ENCODE measurements at places on chromosomes 5 and 9.

DNA sequence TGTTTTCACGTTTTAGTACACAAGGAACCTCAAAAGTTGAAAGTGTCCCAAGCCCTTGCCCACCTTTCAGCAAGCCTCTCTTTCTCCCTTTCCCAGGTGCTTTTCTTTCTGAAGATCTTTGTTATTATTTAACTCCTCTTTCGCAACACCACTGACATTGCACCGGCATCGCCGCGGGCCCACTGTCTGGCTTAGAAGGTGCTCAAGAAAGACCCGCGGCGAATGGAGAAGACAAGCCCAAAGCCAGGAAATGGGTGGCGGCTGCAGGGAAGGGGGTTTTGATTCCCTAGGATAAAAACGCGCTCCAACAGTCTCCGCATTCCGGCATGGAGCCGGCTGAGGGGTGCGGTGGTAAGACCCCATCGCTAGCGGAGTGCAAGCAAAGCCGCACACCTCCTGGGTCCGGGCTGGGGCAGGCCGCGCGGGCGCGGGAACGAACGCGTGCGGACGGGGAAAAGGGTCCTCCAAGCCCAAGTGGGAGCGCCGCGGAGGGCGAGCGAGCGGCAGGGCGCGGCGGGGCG lies 404 bp upstream of the AFAP1L1 start:
- peak; percentile 25 for DNase-seq

GRCh38 chr5:178123094-178123965 lies 7.5 kb upstream of the RMND5B start:
- DNase-seq: no peak

DNA sequence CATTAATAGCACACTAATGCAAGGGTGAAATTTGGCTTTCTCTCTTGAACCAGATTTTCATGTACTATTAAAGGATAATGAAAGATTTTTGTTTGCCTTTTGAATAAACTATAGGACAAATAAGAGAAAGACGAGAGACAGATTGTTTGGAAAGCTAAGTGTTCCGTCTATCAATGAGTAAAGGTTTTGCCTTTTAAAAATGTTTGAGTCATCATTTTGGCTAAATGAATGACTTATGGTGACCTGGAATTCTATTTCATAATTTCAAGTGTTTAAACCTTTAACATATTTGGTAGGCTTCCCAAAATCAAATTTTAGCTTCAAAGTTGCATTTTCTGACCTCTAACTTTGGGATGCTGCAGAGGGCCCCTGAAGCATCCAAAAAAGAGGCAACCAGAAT lies 145.2 kb downstream of the SLC25A46 start:
- DNase-seq: no peak

- no peak for DNase-seq
Observed at GRCh38 chr5:171826132-171826531, 40.5 kb downstream of the SMIM23 start.

DNA sequence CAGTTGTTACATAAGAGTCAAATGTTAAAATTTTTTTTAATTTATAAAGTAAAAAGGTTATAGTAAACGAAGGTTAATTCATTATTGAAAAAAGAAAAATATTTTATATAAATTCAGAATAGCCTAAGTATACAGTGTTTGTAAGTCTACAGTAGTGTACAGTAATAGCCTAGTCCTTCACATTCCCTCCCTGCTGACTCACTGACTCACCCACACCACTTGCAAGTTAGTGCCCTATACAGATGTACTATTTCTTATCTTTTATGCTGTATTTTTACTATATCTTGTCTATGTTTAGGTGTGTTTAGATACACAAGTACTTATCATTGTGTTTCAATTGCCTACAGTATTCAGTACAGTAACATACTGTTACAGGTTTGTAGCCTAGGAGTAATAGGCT lies 57.6 kb downstream of the MAMDC2 start:
- DNase-seq: no peak

GRCh38 chr5:138353560-138354080 lies 1.1 kb downstream of the KDM3B start:
- no peak for DNase-seq

DNA sequence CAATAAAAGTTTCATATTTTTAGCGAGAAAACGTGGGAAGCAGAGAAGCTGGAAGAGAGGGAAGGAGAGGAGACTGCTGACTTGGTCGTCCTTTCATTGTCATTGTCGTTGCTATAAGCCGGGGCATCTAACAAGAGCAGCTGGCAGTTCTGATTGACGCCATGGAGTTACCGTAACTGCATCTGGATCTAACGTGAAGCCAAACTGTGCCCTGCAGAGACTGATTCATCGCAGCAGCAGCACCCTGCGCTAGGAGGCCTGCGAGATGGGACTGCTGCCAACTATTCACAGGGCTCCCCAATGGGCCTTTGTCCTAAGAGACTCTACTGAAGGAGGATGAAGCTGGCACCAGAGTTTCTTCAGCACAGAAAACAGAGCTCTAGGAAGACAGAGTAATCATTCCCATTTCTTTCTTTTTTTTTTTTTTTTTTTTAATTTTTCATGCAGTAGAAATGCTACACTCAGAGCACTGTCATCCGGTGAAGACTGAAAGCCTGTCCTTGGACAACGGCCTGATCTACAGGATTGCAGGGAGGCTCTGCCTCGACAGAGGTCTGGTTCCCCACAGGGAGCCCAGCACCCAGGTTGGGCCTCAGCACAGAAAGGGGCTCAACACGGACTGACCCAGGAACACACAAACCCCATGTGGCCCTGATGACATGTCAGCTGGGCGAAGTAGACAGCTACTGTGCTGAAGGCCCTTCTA lies 47.8 kb downstream of the RETREG1 start:
- DNase-seq: no peak

DNA sequence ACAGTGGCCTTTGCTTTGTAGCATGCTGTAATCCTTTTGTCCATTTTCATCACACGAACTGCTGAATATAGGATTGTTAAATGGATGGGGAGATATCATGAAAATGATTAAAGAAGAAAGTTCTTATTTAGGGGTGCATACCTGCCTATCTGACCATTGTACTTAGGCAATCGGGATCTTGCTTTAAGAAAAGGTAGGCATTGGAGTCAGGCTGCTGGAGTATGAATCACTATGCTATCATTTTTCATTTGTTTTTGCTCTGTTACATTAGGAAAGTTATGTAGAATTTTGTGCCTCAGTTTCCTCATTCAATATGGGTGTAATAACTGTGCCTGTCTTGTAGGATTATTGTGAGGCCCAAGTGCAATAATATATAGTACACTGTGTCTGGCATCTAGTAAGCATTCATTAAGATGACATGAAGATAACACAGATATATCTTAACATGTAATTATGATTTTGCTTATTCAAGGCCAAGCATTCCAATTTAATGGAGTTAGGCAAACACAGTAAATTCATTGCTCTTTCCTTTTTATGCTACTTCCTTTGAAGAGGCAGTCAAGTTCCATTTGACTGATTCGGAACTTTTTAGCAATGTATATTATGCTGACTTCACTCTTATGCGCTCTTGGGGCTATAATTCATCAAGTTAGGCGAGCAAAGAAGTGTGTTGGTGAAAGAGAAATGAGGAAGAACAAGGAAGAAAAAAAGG lies 109.9 kb upstream of the CDKN2B start:
- no peak for DNase-seq

- no peak for DNase-seq
Observed at GRCh38 chr5:14447958-14448911, 133.4 kb upstream of the OTULINL start.

- DNase-seq: no peak
Observed at GRCh38 chr5:40479939-40480338, 199.8 kb upstream of the PTGER4 start.

GRCh38 chr9:115746496-115746895 lies 407.1 kb upstream of the PAPPA start:
- no peak for DNase-seq

- no peak for DNase-seq
Observed at GRCh38 chr5:133457439-133458355, 154.6 kb downstream of the FSTL4 start.

DNA sequence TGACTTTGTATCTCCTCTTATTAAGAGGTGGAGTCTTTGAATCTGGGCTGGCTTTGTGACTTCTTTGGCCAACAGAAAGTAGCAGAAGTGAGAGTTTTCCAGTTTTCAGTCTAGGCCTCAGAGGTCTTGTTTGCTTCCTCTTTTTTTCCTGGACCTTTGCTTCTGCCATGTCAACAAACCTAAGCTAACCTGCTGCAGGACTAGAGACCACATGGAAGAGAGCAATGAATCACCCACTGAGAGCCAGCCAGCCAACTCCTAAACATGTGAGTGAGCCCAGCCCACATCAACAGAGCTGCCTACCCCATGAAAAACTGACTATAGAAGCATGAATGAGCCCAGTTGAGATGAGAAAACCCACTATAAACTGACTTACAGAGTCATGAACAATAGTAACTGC lies 29.9 kb downstream of the MRPL22 start:
- no peak for DNase-seq

DNA sequence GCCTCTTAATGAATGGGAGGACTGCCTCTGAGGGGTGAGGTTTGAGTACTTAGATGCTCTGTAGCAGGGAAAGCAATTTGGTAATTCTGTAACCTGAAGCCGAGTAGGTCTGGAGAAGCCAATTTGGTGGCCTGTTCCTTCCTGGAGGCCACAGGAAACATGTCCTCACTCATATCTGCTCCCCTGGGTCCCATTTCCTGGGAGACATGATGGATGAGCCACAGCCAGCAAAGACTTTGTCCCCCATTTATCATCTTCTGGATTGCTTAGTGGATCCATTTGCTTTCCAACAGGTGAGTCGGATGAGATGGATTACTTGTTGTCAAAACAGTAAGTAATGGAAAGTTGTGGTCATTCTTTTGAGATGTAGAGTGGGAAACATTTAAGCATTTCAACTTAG lies 99.8 kb upstream of the KLF9 start:
- DNase-seq: no peak

DNA sequence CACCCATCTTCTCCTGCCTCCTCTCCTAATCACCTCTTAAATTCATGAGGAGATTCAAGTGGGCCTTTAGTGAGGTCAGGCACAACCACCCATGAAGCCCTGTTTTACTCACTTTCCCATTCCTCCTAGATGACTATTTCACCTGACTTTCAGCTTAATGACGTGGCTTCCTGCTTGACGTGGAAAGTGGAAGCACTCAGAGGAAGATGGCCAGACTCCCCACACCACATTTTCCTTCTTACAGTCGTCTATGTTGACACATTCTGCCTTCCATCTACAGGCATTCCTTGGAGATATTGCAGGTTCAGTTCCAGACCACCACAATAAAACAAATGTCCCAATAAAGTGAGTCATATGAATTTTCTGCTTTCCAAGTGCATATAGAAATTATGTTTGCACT lies 146.4 kb upstream of the TAS2R1 start:
- DNase-seq: no peak

DNA sequence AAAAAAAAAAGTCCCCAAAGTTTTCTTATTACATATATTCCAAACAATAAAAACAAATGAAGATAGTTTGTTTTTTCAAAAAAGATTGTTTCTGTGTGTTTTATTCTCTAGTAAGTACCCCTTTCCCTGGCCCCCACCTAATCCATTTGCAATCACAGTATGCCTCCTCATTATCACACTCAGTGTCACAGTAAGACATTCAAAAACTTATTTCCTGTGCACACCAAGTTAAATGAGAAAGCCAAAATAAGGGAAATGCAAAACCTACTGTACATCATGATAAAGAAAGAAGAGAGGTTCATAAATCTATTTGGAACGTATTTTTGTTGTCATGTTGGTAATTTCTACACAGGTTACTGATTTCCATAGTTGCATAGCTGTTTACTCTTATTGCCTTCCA lies 62.3 kb downstream of the ST8SIA4 start:
- no peak for DNase-seq

DNA sequence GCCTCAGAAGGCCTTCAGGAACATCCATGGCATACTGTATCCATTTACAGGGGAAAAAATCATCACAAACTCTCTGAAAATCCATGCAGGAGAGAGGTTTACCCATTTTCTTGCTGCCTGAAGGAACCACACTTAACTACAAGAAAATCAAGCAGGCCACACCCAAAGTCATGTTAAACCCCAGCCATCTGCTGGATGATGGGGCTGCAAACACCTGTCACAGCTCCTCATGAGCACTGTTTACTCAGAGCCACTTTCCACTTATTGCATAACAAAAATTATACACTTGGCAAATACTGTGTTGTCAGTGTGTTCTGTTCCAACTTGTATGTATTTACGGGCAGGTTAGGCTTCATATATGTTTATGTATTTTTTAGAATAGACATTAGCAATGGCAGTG lies 35.8 kb downstream of the PPIC start:
- DNase-seq: no peak

DNA sequence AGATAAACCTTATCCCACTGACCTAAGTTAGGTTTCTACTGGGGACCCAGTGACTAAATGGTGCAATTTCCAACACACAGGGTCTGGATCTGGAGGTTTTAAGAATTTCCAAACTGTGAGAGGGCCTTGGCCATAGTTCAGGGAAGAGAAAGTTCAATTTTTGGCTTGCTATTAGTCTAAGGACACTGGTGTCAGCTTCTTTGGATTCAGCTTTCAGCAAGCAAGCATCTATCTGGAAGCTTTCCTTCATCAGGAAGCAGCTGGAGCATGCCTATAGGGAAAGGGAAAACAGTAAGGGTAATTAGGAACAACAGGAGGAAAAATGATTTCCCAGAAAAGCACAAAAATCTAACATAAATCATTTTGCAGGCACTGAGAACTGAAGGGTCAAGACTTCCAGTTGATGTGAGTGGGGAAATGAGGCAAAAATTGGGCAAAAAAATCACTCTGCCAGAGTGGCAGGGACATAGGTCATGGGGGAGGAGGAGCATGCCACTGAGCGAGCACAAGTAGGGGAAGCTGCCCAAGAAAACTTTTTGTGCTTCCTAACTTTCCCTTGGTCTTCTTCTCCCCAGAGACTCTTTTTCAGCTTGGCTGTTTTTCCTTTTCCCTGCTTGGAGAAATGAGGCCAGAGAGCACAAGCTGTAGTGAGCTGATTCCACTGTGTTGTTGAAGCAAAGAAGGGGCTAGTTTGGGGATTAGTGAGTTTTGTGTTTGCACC lies 299.6 kb downstream of the FGF10 start:
- no peak for DNase-seq

All from activated T-cell treated with anti-CD3 and anti-CD28 coated beads, Interleukin-2, amount 50 U/mL, for 1 hour (primary cell).